ENCODE measurements at places on chromosomes 7 and 10.

GRCh38 chr10:127894146-127894545 is 1.4 kb upstream of the CLRN3 start:
- H3K27ac ChIP-seq, result no peak overlapping the region
- DNase-seq, result no peak
- H3K4me1 ChIP-seq, result no peaks in the 10 kb centered on the region
- H3K4me3 ChIP-seq, result no peak overlapping the region
- no peaks in the 10 kb centered on the region for H3K36me3 ChIP-seq
- H3K27me3 ChIP-seq, result peaks cover 19% of the 10 kb centered on the region

GRCh38 chr10:10677479-10677878 is 340.2 kb upstream of the CELF2 start:
- H3K27me3 ChIP-seq, result no peaks in the 10 kb centered on the region
- no peaks in the 10 kb centered on the region for H3K4me1 ChIP-seq
- H3K4me3 ChIP-seq, result no peak overlapping the region
- H3K36me3 ChIP-seq, result no peaks in the 10 kb centered on the region
- DNase-seq, result no peak

- no peaks in the 10 kb centered on the region for H3K36me3 ChIP-seq
- no peak overlapping the region for H3K27ac ChIP-seq
- no peaks in the 10 kb centered on the region for H3K4me1 ChIP-seq
- no peaks in the 10 kb centered on the region for H3K27me3 ChIP-seq
These were observed 282.5 kb upstream of the KLF6 start for GRCh38 chr10:4067531-4067930.

- no peaks in the 10 kb centered on the region for H3K4me1 ChIP-seq
- no peak overlapping the region for H3K27ac ChIP-seq
- no peak for DNase-seq
- no peaks in the 10 kb centered on the region for H3K36me3 ChIP-seq
These were observed 1077.1 kb upstream of the C7orf33 start for GRCh38 chr7:147513451-147513850.

DNA sequence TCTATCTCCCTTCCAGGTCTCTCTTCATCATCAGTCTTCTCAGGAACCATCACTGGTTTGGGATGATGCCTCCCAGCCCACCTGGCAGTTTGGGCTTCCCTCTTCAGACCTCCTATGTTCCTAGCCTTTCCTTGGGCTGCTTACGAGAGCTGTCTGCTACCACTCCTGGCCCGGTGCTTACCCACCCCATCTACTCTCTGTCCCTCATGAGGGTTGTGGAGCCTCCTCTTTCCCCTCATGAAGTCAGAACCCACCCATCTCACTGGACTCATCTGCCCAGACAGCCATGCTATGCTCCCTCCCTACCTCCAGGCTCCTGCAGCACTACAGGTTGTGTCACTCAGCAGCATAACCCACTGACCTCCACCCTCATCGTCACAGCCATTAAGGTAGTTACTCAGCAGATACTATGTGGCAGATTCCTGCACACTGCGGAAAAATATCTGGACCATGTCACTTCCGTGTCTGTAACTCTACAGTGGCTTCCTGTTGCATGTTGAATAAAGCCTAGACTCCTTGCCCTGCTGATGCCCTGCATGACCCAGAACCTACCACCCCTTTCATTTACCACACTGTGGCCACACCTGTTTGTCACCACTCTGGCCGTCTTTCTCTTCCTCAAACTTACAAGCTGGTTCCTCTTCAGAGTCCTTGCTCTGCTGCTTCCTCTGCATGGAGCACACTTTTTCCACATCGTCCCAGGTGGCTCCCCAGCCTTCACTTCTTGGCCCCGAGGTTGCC is 2.0 kb downstream of the DBNL start:
- peak overlapping the region; percentile 99 for H3K27ac ChIP-seq
- peak; percentile 90 for DNase-seq
- H3K27me3 ChIP-seq, result no peaks in the 10 kb centered on the region
